ENCODE measurements at places on chromosomes 2 and 18. TPM values are rescaled to one million over a fixed set of nuclear protein-coding genes. Genes with fewer than 3 reads are reported as not detected.

DNA sequence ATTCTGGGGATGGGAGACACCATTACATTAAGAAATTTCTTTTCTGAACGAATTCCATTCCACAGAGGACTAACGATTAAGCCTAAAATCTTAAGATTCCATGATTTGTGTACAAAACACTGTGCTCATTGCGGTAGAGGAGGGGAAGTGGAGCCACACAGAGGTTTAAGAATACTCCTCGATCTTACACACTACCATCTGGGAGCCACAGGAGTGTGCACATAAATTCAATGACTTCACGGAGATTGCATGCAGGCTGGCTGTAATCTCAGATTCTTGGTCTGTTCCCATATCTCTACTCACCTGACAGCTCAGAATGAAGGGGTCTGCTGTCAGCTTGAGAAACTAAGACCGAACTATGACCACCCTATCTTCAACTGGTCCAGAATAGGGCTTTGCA, 762 bp downstream of the VPS4B start:
- H3K27ac ChIP-seq, result peak overlapping the region; percentile 92
- DNase-seq, result no peak
- H3K36me3 ChIP-seq, result peaks cover 8% of the 10 kb centered on the region
- peak overlapping the region; percentile 89 for H3K4me3 ChIP-seq
- H3K27me3 ChIP-seq, result no peaks in the 10 kb centered on the region

DNA sequence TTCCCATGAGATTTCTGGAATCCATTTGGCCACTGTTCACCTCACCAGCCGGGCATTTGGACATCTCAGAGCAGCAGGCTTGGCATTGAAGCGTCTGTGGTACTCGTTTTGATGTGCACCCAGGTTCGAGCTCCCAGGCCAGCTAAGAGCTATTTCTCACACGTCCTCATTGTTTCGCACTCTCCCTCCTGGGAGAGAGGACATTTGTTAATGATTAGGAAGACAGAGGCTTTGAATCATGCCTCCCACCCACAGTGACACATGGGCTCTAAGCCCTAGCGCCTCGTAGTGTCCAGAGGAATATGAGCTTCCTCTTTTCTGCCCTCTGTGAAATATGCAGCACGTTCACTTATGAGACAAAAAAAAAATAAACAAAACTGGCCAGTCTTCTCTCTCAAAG, 361.8 kb downstream of the RND3 start:
- H3K4me1 ChIP-seq, result no peaks in the 10 kb centered on the region
- no peaks in the 10 kb centered on the region for H3K36me3 ChIP-seq
- DNase-seq, result no peak
- no peak overlapping the region for H3K27ac ChIP-seq
- H3K27me3 ChIP-seq, result no peaks in the 10 kb centered on the region

GRCh38 chr2:42060718-42061619, 13.1 kb downstream of the PKDCC start:
- no peaks in the 10 kb centered on the region for H3K27me3 ChIP-seq
- DNase-seq, result no peak
- no peak overlapping the region for H3K4me3 ChIP-seq
- H3K4me1 ChIP-seq, result peaks cover 29% of the 10 kb centered on the region
- H3K36me3 ChIP-seq, result no peaks in the 10 kb centered on the region

- H3K27ac ChIP-seq, result no peak overlapping the region
- no peak overlapping the region for H3K4me3 ChIP-seq
- no peak for DNase-seq
- no peaks in the 10 kb centered on the region for H3K36me3 ChIP-seq
- H3K4me1 ChIP-seq, result peaks cover 17% of the 10 kb centered on the region
Measured at GRCh38 chr18:11150271-11150615, 874 bp upstream of the PIEZO2 start.

- no peak overlapping the region for H3K4me3 ChIP-seq
- no peaks in the 10 kb centered on the region for H3K4me1 ChIP-seq
- DNase-seq, result no peak
- H3K36me3 ChIP-seq, result no peaks in the 10 kb centered on the region
- no peak overlapping the region for H3K27ac ChIP-seq
Measured at GRCh38 chr2:213429516-213429915, 145.3 kb downstream of the SPAG16 start.

GRCh38 chr2:196750977-196751631, 48.4 kb downstream of the GTF3C3 start:
- H3K4me1 ChIP-seq, result no peaks in the 10 kb centered on the region
- no peaks in the 10 kb centered on the region for H3K27me3 ChIP-seq
- peak; percentile 60 for DNase-seq
- H3K36me3 ChIP-seq, result no peaks in the 10 kb centered on the region
- H3K27ac ChIP-seq, result no peak overlapping the region

- no peaks in the 10 kb centered on the region for H3K36me3 ChIP-seq
- no peaks in the 10 kb centered on the region for H3K4me1 ChIP-seq
- no peak overlapping the region for H3K27ac ChIP-seq
- H3K27me3 ChIP-seq, result no peaks in the 10 kb centered on the region
- no peak for DNase-seq
- no peak overlapping the region for H3K4me3 ChIP-seq
Measured at GRCh38 chr2:199443589-199444130, 14.1 kb downstream of the SATB2 start.

DNA sequence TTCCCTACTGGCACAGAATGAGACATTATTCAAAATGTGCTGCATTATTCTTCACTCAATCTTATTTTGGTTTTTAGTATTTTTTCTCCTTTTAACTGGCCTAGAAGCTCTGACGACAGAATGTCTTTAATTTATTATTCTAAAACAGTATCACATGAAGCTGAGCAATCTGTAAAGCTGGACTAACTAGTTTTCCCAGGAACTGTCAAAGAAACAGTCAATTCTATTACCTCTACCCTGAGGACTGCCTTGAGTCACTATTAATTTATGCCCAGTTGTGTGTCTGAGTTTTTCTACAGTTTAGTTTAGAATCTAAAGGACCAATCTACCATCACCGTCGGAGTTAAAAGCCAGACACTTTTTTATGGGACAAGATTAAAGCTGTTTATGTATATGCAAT, 31.6 kb downstream of the MBD2 start:
- H3K27me3 ChIP-seq, result no peaks in the 10 kb centered on the region
- no peak overlapping the region for H3K27ac ChIP-seq
- no peaks in the 10 kb centered on the region for H3K4me1 ChIP-seq
- peaks cover 4% of the 10 kb centered on the region for H3K36me3 ChIP-seq
- DNase-seq, result no peak
- no peak overlapping the region for H3K4me3 ChIP-seq

- no peak for DNase-seq
- no peaks in the 10 kb centered on the region for H3K4me1 ChIP-seq
- H3K36me3 ChIP-seq, result no peaks in the 10 kb centered on the region
- H3K4me3 ChIP-seq, result no peak overlapping the region
- no peaks in the 10 kb centered on the region for H3K27me3 ChIP-seq
Measured at GRCh38 chr2:84723831-84724230, 157.1 kb downstream of the TRABD2A start.

DNA sequence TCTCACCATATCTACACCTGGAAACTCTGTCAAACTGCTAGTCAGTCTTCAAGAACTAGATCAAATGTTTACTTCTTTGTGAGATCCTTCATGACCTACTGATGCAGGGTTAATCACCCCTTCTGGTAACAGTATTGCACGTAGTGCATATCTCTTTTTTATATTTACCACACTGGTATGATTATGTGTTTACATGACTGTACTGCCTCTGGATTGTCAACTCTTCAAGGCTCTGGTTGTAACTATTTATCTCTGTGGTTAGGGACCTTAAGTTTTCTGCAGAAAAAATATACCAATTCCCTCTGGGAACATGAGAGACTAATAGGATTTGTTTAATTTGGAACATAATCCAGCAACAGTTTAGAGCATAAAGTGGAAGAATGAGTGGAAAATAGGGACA, 135.5 kb downstream of the PDE1A start:
- no peak overlapping the region for H3K27ac ChIP-seq
- no peaks in the 10 kb centered on the region for H3K4me1 ChIP-seq
- H3K27me3 ChIP-seq, result no peaks in the 10 kb centered on the region
- H3K4me3 ChIP-seq, result no peak overlapping the region
- H3K36me3 ChIP-seq, result no peaks in the 10 kb centered on the region

DNA sequence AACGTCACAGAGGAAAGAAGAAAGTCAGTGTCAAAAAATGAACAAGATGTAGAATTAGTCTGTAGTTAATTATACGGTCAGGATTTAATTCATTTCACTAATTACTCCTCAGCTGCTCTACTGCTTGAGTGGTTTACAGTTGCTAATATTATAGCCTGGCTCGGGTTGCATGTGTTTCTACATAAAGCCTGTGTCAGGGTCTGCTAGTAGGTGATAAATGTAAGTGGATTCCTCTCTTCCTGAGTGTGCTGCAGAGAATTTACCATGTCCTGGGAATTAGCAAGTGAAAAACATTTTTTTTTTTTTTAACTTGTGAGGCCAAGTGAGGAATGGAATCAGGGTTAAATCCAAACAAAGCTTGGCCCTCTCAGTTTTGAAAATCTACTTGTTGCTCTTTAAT, 622.6 kb downstream of the EPHA4 start:
- H3K4me3 ChIP-seq, result no peak overlapping the region
- no peaks in the 10 kb centered on the region for H3K4me1 ChIP-seq
- no peaks in the 10 kb centered on the region for H3K27me3 ChIP-seq
- H3K27ac ChIP-seq, result no peak overlapping the region
- DNase-seq, result no peak

GRCh38 chr2:38039121-38039910, 36.6 kb downstream of the CYP1B1 start:
- no peaks in the 10 kb centered on the region for H3K4me1 ChIP-seq
- no peak for DNase-seq
- no peaks in the 10 kb centered on the region for H3K27me3 ChIP-seq
- no peaks in the 10 kb centered on the region for H3K36me3 ChIP-seq
- H3K27ac ChIP-seq, result no peak overlapping the region
- H3K4me3 ChIP-seq, result no peak overlapping the region

DNA sequence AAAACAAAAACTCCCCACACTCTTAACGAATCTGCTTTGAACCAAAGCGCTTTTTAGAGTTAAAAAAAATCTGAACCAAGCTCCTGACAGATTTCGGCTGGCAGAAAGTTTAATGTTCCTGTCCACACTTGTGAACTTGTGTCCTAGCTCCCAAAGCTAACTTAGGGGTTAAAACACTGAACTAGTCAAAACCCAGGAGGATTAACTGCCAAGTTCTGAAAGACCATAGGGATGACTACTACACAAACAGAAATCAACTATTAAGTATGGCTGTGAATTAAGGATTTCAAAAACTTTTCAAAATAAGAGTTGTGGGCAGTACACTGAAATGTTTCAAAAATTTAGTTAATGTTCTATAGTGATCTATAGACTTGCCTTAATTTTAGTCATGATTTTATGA, 26.2 kb upstream of the CDKL4 start:
- no peaks in the 10 kb centered on the region for H3K27me3 ChIP-seq
- H3K4me1 ChIP-seq, result no peaks in the 10 kb centered on the region
- H3K4me3 ChIP-seq, result no peak overlapping the region
- H3K27ac ChIP-seq, result no peak overlapping the region

The MYO5B gene
- total RNA-seq, result 25.4 TPM

The OXER1 gene
- total RNA-seq, result 2.6 TPM

The CYBRD1 gene
- 83.8 TPM for total RNA-seq

The GCG gene
- total RNA-seq, result not detected

The POTEI gene
- total RNA-seq, result not detected

The ZNF407 gene
- total RNA-seq, result 17.6 TPM

Measured in upper lobe of left lung (tissue), 6 donors.